ENCODE measurements at places on chromosomes 3 and 15.

GRCh38 chr3:159069091-159069490 lies 267.2 kb downstream of the MFSD1 start:
- DNase-seq, result no peak

GRCh38 chr3:153163393-153163724 lies 1.3 kb downstream of the RAP2B start:
- DNase-seq, result no peak

DNA sequence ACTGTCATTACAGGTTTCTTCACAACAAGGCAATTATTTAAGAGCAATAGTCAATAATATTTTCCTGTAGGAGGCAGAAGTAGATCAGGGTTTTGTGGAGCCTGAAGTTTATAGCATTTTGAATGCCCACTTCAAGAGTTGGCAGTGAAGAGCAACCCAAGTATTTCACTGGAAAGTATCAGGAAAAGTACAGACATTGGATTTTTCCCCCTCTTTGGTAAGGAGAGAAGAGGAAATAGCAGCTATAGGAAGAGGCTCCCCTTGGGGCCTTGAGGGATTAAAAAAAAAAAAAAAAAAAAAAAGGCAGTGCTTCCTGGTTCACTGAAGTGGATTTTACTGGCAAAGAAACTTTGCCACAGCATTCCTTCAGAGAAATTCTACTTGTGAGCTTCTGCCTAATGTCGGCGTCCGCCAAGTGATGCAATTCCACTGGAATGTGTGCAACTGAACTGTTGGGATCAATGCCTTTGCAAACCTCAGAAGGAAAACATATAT lies 5.7 kb upstream of the CNTN6 start:
- no peak for DNase-seq

DNA sequence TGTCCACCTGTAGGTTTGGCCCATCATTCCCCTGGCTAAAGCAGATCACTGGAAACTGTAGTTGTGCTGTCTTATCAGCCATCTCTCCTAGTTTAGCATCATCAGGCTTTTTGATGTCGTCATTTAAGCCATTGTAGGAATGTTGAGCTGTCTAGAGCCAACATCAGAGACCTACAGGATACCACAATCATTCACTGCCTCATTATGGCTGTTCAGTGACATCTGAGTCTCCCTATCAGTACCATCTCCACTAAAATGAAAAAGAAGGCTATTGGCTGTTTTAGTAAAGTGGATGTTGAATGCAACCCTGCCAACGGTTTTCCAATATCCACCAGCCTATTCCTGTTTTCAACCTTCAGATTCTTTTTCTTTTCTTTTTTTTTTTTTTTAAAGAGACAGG lies 29.2 kb downstream of the RLBP1 start:
- DNase-seq, result no peak

- DNase-seq, result no peak
Observed at GRCh38 chr3:195582947-195583346, 793 bp downstream of the APOD start.

- DNase-seq, result no peak
Observed at GRCh38 chr3:59885101-59885500, 835.3 kb upstream of the CFAP20DC start.

- no peak for DNase-seq
Observed at GRCh38 chr3:158742871-158743663, 10.8 kb upstream of the RARRES1 start.

DNA sequence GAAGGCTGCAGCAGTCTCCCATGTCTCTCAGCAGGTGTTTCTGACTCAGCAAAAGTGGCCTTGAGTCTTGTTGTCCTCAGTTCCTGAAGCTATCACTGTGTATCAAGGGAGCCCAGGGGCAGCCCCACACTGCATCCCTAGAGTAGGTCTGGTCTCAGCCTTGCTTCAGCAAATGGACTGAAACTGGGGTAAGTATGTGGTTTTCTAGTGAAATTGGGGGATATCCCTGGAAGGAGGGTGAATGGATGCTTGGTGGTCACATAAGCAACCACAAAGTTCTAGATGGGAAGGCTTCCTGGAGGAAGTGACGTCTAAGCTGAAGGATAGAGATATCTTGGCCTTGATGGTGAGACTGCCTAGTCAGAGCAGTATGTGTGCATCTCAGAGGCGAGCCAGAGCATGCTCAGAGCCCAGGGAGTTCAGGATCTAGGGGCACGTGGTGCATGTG lies 38.4 kb downstream of the TMEM158 start:
- no peak for DNase-seq

- DNase-seq, result no peak
Observed at GRCh38 chr3:54891540-54891897, 36.3 kb downstream of the LRTM1 start.

DNA sequence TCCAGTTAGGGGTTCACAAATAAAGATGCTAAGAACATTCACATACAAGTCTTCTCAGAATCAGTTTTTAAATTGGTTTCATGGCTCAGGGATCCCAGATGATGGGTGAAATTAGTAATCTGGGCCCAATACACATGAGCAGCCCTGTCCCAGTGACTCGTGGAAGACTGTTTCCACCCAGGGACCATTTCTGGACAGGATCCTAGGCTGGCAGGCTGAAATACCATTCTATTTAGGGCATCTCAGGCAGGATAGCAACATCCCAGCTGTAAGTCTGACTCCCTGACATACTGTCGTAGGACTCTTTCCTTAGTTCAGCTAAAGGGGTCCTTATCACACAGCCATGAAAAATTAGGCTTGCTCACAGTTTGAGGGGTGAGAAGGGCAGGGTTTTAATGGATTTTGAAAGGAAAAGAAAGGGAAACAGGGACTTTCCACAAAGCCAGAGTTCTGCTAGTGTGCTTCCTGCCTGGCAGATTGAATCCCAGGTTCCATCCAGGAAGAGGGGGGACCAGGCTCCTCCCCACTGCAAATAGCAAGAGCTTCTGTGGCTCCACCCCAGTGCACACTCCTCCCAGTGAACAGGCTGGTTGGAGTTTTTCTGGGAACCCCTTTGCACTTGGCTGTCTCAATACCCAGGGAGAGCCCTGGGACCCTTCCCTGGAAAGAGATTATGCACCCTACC lies 41.3 kb upstream of the LYZL4 start:
- no peak for DNase-seq

DNA sequence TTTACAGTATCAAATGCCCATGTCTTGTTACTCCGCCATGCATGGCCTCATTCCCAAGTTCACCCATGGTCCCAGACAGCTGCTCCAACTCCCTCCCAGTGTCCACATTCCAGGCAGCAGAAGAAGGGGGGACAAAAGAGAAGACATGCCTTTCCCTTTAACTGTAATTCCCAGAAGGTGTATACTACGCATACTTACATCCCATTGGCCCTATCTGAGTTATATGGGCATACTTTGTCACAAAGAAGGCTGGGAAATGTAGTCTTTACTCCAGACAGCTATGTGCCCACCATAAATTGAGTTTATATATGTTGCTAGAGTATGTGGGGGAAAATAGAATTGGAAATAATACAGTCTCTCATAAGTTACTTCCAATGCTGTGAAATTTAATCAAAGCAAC lies 70.5 kb downstream of the ERC2 start:
- no peak for DNase-seq

DNA sequence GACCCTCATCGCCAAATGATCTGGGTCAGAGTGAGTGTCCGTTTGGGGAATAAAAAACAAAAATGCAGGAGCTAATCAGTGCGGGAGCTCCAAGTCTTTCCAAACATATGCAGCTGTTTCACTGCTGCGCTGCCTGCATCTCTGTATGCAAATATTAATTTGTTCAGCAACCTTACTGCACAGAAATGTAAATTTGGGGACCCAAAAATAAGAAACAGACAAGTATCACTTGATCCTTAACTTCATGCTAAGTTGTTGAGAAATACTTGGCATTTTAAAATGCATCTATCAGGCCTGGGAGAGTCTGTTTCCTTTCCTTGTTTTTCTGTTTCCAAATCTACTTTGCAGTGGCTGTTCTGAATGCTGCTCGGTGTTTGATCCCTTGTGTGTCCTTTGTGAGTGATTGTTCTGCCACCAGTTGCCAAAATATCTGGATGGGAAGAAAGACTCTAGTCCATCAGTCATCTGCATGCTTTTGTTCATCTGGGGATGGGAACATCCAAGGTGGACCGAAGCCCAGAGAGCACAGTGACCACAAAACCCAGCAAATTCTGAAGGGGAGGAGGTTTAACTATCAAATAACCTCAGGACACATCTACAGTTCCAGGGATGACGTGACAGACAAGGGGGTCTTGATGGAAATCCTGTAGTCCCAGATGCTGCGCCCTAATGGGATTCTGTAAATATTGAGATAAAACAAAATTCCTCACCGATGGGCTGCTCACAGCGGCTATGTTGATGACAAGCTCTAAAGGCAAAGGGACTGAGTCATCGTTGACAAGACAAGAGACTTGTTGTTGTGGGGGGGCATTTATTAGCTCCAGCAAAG lies 199.5 kb upstream of the WNT5A start:
- DNase-seq, result no peak

GRCh38 chr3:44584646-44585501 lies at the start of gene ZNF660:
Gene ZNF660, plus strand, starts transcription at chr3:44584964. Its CDS starts 9,230 bp downstream, at chr3:44594194.
- peak; percentile 75 for DNase-seq

GRCh38 chr15:45205192-45205591 lies 17.4 kb upstream of the SHF start:
- DNase-seq, result peak; percentile 67

- no peak for DNase-seq
Observed at GRCh38 chr3:183959214-183959613, 58.5 kb downstream of the ABCC5 start.

GRCh38 chr3:58690490-58690889 lies 23.9 kb upstream of the FAM3D start:
- no peak for DNase-seq
